ENCODE measurements at places on chromosomes 3 and 15. TPM values are rescaled to one million over a fixed set of nuclear protein-coding genes. Genes with fewer than 3 reads are reported as not detected.

CCDC80 gene
- 657 TPM for total RNA-seq

PEX11A gene
- total RNA-seq = 4.0 TPM

RPL39L gene
- total RNA-seq = 9.1 TPM

ZPLD1 gene
- under 0.01 TPM for total RNA-seq

GFM1 gene
- total RNA-seq = 46.9 TPM

KCNMB3 gene
- total RNA-seq = 1.8 TPM

STAC gene
- total RNA-seq = 6.5 TPM

C3orf52 gene
- 4.0 TPM for total RNA-seq

NSMCE3 gene
- 10.0 TPM for total RNA-seq

CCDC13 gene
- 0.72 TPM for total RNA-seq

ACP3 gene
- under 0.01 TPM for total RNA-seq

DAZL gene
- not detected for total RNA-seq

DZIP1L gene
- total RNA-seq = 42.3 TPM

KBTBD13 gene
- total RNA-seq = not detected

All from osteoblast (primary cell).